KBM-7 (cell line): ENCODE measurements at places on chromosomes 6 and 20.

DNA sequence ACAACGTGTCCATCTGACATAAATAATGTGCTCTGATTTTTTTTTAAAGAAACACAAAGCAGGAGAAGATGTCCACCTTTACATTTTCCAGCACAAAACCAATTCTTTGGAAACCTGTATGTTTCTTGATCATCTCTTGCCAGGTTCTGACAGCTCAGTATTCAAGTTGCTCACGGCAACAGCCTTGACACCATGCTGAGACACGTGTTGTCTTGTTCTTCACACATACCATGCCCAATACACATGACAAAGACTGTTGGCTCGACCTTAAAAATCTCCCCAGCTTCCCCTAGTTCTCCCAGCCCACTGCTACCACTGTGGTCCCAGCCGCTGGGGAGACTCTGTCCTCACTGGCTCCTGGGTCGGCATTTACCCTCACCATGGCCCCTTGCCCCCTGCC is 518.9 kb downstream of the PREX1 start:
- DNase-seq: no peak

DNA sequence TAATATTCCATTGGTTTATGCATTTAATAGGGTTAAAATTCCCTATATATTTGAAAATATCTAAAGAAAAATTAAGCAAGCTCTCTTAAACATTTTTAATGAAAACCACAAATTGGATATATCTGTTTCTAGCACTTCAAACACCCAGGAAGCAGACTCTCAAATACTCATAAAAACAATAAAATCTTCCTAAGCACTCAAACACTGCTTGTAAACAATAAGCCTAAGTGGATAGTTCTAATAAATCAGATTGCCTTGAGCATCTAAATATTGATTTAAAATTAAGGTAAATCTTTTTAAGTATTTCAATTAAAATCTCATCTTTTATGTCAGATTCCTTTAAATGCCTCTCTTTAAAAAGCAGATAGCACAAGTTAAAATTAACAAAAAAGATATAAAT is 254.4 kb downstream of the KCNQ5 start:
- no peak for DNase-seq

DNA sequence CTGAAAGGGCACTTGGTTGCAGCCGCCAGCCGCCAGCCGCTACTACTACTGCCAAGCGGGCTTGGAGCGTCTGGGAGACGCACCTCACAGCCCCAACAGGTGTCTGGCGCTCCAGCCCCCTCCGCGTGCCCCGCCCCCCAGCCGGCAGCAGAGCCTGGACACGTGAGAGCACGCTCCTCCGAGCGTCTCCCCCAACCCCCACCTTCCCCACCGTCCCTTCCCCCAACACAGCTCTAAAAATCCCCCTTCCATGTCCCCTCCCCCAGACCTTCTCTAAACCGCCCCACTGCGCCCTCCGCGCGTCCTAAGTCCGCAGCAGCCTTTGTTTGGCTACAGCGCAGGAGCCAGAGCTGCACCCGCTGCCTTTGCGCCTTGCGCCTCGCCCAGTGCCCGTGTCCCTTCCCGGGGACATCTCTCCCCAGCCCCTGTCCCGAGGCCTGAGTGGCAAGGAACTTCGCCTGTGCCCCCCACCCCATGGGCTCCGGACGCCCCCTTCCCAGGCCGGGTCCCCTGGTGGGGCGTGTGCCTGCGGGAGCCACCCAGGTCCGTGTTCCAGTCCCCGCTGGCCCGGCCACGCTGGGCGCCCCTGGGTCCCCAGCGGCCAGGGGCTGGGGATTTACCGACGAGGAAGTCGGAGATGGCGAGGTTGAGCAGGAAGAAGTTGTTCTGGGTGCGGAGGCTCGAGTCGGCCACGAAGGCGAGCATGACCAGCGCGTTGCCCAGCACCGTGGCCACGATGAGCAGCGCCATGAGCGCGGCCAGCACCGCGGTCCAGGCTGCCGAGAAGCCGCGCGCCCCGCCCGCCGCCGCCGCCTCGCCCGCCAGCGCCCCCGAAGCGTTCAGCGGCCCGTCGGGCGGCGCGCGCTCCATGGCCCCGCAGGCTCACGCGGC is 732 bp downstream of the HRH3 start:
- no peak for DNase-seq

- no peak for DNase-seq
Observed at GRCh38 chr6:3364391-3364790, 92.5 kb downstream of the SLC22A23 start.

- peak; percentile 16 for DNase-seq
Observed at GRCh38 chr20:46767127-46767761, 57.8 kb downstream of the SLC2A10 start.

GRCh38 chr6:68636666-68637065 is 1.6 kb downstream of the ADGRB3 start:
- DNase-seq: no peak
